ENCODE measurements at places on chromosomes 1 and 21.

DNA sequence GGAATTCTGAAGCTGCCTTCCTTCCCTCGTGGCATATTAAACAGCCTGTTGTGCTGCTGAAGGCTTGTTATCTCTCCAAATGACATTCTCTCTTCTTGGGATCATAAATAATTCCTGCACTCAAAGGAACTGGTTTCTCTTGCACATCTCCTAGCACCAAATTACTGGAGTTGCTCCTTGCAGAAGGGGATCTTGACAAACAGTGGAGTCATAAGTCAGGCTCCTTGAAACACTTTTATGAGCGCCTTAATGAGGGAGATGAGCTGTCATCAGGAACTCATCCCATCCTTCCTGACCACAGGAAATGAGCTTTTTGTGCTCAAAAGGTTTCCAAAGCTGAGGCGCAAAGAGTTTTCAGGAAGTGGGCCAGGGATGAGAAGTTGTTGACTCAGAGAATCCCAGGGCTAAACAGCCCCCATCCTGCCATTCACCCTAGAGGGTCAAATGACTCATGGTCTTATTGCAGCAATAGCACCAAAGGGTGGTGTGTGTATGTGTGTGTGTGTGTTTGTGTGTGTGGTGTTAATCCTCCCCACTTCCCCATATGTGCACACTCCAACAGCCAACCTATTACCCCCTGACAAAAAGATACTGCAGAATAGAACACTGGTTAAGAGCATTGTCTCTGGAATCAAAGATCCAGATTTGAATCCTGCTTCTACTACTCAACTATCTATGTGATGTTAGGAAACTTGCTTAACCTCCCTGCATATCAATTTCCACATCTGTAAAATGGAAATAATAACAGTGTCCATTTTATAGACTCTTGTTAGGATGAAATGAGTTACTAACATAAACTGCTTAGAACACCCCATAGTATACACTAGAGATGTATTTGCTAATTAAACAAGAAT, 2.8 kb upstream of the PHC2 start:
- peak; percentile 80 for DNase-seq

DNA sequence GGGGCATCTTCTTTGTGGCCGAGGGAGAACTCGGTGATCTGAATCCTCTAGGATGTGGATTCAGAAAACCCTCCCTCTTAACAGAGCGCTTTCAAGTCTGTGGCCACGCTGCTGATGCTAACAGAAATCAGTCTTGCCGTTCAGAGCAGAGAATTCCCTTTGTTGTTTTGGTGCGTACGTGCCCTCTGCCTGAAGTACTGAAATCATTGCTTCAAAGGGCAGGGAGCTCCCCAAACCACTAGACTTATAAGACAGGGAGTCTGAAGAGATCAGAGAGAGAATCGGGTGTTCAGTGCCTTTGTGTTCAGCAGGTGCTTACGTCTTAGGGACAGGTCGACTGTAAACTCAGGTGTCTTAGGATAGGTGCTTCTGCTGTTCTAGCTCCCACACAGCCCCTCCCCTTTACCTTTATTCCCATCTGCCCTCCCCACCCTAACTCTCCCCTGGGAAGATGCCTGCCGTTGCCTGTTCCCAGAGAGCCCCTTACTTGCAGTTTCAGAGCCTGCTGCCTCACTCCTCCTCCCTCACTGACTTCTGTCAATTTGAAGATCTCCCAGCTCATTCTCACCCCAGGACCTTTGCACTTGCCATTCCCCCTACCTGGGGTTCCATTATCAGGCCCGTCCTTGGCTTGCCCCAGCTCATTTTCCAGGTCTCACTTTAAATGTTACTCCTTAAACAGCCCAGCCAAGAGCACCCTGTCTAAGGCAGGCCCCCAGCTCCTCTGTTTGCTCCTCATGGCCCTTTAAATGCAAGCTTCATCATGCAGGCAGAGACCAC, 143.0 kb downstream of the CAMTA1 start:
- no peak for DNase-seq

DNA sequence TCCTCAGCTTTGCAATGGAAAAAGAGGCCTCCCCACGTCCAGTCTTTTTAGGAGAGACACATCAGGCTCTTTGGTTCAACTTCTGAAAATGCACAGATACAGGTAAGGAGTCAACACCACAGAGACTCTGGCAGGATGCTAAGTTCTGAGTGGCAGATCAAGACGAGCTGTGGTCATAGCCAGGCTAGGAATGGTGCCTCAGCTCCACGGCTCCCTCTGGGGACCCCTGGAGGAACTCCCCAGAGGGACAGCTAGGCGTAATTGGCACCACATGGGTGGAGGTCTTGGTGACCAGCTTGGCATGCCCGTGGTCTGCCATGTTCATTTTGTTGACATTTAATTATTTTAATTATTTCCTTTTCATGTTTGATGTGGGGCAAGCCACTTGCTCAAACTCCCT, 206.1 kb downstream of the KAZN start:
- no peak for DNase-seq

DNA sequence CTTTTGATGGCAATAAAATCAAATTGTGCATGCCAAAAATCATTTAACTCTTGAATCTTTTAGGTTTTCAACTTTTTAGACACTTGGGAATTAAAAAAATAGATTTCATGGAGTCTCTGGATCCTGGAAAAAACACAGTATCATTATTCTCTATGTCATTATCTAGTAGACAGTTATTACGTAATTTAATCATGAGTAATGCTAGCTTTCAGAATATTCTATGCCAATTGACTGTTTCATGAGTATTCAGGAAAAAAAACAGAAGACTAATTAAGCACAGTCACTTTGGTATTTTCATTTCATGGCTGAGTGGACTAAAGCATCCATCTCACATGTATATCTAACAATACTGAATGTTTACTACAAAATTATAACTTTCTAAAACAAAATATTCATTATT, 44.0 kb downstream of the ODF2L start:
- DNase-seq, result no peak

DNA sequence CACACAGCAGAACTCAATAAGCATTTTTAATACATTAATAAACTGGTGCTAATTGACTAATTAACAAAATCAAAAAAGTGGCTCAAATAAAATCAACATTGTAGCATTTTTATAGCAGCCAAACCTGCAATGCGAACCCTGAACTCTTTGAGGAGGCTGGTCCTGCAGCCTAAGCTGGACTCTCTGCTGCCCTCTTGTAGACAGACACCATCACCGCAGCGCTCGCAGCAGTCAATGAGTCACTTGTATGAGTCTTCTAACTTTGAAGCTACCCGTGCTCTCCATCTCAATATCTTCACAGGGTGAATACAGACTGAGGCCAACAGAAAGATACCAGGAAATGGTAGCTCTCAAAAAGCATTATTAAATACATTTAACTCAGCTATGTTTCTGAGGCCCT, 9.7 kb upstream of the KRTAP7-1 start:
- peak; percentile 3 for DNase-seq

GRCh38 chr1:40610156-40610555, 55.3 kb downstream of the RIMS3 start:
- DNase-seq, result no peak

GRCh38 chr1:109873278-109874175, 37.1 kb upstream of the CSF1 start:
- no peak for DNase-seq

DNA sequence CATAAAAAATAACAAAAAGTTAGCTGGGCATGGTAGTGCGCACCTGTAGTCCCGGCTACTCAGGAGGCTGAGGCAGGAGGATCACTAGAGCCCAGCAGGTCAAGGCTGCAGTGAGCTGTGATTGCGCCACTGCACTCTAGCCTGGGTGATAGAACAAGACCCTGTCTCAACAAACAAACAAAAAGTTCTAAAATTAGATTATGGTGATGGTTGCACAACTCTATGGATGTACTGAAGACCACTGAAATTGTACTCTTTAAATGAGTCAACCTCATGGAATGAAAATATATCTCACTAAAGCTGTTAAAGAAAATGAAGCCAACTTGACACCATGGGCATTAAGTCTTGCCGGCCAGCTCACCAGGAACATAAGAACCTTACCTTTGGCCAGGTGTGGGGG, 9.1 kb downstream of the MRAP start:
- DNase-seq, result no peak

- DNase-seq, result no peak
Measured at GRCh38 chr1:201327687-201328240, 44.5 kb downstream of the PKP1 start.

- DNase-seq, result no peak
Measured at GRCh38 chr1:86811142-86811924, 102.6 kb downstream of the SELENOF start.

- DNase-seq, result no peak
Measured at GRCh38 chr1:72936151-72936740, 653.9 kb upstream of the NEGR1 start.

- DNase-seq, result no peak
Measured at GRCh38 chr1:245129319-245130240, 25.2 kb upstream of the KIF26B start.

DNA sequence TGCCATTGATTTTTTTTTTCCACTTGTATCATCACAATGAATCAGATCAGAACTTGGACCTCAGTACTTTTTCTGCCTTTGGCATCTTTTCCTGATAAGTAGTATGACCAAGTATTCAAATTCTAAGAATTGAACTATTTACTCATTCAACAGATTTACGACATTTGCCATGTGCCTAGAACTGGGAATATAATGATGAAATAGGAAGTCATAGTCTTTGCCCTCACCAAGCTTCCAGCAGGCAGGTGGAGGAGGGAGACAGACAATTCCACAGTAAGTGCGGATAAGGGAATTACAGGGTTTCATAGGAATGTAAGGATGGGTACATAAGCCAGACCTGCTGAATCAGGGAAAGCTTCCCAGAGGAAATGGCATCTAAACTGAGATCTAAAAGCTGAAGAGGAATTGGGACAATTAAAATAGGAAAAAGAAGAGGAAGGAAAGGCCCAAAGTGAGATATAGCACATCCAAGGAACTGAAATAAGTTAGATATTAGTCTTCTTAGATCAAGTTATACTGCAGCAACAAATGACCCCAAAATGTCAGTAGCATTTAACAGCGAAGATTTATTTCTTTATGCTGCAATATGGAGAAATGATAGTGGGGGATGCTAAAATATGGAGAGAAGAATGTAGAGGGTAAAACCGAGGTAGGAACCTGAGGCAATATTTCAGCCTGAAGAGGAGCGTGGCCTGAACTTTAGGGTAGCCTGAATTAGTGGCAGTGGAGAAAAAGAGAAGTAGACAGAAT, 5.3 kb upstream of the DDX59 start:
- DNase-seq, result no peak

DNA sequence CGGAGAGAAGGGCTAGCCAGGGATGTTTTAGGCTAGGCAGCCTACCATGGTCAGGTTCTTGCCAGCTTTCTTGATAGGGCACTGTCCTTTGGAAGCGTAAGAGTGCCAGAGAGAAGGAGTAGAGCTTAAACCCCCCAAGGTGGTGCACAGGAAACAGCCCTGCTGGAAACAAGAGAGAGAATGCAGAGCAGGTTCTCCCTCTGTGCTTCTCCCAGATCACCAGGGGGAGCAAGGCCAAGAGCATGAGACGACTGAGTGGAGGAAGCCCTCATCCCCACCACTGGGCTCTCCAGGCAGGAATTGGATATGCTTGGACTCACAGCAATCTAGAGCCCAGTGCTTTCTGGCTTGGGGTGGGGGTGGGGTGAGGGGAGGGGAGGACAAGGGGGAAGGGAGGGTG, 49.8 kb downstream of the ATP2B4 start:
- no peak for DNase-seq

- DNase-seq, result no peak
Measured at GRCh38 chr1:179598631-179599030, 7.0 kb downstream of the TDRD5 start.

DNA sequence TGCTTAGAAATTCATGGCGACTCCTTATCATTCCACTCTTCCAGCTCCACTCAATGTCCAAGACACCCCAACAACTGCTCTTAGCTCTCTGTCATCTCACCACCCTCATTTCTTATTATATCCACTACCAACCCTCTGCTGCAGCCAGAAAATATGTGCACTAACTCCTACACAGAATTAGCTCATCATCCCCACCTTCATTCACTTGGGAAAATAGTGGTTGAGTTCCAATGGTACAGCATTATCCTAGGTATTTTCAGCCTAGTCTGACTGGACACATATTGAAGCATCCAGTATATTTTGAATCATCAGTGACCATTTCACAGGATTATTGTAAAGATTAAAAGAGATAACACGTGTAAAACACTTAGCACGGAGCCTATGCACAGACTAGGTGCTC, 16.7 kb upstream of the VSIG8 start:
- DNase-seq, result no peak

Data from AG08396 (cell line).